ENCODE measurements at places on chromosomes 6 and 20.

DNA sequence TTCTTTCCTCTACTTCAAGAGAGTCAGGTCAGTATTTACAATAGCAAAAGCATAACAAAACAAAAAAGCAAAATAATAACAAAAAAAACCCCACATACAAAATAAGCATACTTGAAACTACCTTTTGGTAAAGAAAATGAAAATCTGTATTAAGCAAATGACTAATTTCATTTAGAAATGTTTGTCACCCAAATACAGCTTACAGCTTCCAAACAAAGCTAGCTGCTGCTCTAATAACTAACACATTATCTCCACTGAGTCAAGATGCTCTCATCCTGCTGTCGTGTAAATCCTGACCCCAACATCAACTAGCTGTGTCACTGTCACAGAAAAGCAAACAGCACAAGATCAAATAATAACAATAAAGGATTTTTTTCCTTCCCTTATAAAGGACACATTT lies 21.7 kb downstream of the MAP7 start:
- no peak for DNase-seq

GRCh38 chr6:138382498-138383265 lies 5.0 kb downstream of the SMIM28 start:
- DNase-seq: no peak

GRCh38 chr6:129598244-129599187 lies 111.5 kb downstream of the ARHGAP18 start:
- DNase-seq: no peak

- DNase-seq: no peak
Observed at GRCh38 chr20:63212792-63213191, 3.1 kb downstream of the YTHDF1 start.

- DNase-seq: no peak
Observed at GRCh38 chr20:44234566-44235317, 12.4 kb upstream of the GDAP1L1 start.

DNA sequence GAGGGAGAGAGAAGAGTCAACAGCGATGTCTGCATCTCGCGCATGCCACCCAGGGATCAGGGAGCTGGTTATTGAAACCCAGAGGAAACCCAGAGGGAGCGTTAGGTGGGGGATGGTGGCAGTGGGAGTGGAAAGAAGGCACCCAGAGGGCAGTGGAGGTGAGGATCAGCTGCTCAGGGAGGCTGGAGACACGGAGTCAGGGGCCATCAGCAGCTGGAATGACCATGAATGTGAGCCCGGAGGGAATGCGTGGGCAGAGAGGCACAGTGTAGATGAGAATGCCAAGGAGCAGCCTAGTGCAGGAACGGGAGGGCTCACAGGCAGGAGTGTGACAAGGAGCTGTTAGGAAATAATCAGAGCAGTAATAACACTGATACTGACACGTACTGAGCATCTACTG lies 36.2 kb downstream of the RSPO4 start:
- DNase-seq: no peak

Data from activated CD8-positive, alpha-beta memory T cell treated with anti-CD3 and anti-CD28 coated beads for 48 hours (primary cell).